ENCODE measurements at places on chromosomes 3 and 15. TPM values are rescaled to one million over a fixed set of nuclear protein-coding genes. Genes with fewer than 3 reads are reported as not detected.

GRCh38 chr3:188165596-188165995 is 11.6 kb downstream of the LPP start:
- no peak for DNase-seq

DNA sequence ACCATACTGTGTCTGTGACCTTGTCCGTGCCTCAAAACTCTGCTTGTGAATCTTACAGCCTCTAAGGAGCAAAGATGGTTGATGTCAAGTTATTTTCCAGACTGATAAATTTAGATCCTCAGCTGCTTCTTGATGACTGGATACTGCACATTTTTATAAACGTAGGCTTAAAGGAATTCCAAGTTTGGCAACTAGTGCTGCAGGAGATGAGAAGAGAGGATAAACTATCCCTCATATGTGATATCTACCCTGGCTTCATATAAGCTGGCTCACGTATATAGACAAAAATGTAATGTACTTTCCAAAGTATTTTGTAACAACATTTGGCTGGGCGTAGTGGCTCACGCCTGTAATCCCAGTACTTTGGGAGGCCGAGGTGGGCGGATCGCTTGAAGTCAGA is 89.6 kb downstream of the GMPS start:
- no peak for DNase-seq

- DNase-seq: no peak
Measured at GRCh38 chr15:31283043-31283442, 43.6 kb upstream of the KLF13 start.

DNA sequence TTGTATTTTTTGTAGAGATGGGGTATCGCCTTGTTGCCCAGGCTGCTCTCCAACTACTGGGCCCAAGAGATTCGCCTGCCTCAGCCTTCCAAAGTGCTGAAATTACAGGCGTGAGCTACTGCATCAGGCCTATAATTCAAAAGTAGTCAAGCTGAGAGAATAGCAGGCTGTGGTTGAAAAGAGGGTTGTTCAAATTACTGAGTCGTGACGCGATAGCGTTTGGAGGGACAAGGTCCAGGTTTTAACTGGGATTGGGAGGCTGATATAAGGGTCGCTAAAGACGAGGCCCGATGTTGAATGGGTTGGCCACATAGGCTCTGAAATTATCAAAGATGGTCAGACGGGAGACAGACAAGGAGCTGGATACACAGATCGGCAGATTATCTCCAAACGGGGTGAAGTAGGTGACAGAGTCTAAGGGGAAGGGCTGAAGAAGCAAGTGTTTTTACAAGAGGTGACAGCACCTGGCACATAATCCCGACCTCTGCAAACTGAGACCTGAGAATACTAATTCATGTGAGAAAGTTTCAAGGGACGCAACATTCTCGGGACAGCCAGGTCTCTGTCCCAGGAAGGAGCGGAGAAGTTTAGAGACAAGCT is 759 bp upstream of the ARID3B start:
- DNase-seq: no peak

Gene TF
- 5.8 TPM for total RNA-seq

- no peak for DNase-seq
Measured at GRCh38 chr3:57068437-57069089, 8.1 kb downstream of the SPATA12 start.

Gene EAF2
- total RNA-seq: 1.9 TPM

DNA sequence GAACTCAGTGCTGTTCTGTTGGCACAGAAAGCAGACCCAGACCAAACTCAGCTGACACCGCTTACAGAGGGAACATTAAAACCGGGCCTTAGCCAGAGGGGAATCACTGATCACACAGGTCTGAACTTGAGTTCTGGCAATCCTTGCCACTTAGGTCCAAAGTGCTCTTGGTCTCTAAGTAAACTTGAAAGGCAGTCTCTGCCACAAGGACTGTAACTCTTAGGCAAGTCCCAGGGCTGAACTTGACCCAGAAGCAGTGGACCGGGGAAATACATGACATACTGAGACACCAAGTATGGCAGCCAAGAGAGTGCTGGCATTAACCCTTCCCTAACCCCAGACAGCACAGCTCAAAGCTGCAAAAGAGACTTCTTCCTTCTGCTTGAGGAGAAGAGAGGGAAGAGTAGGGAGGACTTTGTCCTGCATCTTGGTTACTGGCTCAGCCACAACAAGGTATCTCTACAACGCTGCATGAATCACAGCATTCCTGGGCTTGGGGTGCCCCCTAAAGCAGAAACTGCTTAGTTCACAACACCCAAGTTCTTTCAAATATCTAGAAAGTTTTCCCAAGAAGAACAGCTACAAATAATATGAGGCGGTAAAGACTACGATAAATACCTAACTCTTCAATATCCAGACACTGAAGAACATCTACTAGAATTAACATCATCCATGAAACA is 32.5 kb downstream of the NAALADL2 start:
- DNase-seq: no peak

DNA sequence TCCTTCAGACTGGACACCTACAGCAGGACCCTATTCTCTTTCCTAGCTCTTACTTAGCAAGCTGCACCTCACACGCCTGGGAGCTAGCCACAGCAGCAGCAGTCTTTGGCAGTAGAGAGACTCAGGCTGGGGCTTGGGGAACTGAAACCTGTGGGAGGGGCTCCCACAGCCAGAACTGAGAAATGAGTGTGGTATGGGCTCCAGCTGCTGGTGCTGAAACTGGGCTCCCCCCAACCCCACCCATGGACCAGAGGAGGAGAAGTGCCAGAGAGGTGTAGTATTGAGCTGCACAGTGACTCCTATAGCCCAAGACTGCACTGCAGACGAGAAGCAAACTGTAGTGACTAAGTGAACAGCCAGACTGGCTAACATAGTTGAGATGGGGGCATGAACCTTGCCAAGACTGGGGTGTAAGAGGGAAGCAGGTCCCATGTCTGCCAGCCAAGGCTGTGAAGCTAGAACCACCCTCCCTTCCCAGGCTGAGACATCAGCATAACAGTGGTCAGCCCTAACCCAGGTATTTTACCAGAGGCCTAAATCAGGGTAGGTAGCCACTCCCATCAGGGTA is 62.5 kb downstream of the MYO5A start:
- no peak for DNase-seq

DNA sequence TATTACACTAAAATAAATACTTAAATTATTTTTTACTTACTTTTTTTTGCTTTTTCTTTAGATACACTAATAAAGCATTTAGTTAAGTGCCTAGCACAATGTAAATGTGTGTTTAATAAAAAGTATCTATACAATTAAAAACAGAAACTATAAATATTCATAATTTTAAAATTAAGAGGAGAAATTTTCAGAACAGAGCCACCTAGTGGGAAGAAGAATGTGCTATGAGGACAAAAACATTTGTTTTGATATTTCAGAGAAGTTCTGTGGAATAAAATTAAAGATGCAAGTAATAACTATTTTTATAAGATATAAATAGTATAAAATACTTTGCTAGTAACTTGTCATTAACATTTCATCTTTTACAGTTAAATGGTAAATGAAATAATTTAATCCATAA is 33.6 kb upstream of the PLSCR5 start:
- no peak for DNase-seq

DNA sequence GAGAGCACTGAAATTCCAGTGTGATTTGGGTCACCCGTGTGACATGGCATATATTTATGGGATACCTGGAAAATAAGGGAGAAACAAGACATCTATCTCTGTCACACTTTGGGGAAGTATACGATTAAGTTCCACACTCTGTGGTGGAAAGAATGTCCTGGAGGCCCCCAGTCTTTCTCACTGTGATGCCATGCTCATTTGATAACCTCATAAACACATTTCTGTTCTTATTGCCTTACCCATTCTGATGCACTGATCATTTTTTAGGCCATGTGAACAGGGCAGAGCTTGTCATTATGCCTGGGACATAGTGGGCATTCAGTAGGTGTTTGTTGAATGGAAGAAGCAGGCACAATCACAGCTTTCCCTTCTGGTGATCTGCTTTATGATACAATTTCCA is 349.4 kb upstream of the TPRG1 start:
- no peak for DNase-seq

DNA sequence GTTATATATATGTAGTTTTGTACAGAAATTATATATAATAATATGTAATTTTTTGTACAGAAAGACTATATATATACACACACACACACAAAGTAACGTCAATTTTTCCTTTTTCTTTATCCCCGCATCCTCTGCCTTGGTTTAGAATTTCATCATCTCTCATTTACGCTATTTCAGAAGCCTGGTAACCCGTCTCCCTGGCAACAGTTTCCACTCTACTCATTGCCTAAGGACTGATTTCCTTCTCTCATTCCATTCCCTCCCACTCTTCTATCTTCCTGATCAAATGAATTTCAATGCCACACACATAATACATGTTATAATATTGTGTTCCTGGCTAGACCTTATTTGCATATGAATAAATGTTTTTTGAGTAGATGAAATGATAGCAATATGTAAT is 47.8 kb upstream of the NDN start:
- no peak for DNase-seq

GRCh38 chr3:82054849-82055248 is 293.4 kb upstream of the GBE1 start:
- DNase-seq: no peak

GRCh38 chr3:21433751-21434150 is 317.3 kb downstream of the ZNF385D start:
- DNase-seq: no peak

Gene ADAMTSL3
- total RNA-seq: 9.8 TPM

- DNase-seq: no peak
Measured at GRCh38 chr3:107117922-107118536, 259.2 kb upstream of the CCDC54 start.

DNA sequence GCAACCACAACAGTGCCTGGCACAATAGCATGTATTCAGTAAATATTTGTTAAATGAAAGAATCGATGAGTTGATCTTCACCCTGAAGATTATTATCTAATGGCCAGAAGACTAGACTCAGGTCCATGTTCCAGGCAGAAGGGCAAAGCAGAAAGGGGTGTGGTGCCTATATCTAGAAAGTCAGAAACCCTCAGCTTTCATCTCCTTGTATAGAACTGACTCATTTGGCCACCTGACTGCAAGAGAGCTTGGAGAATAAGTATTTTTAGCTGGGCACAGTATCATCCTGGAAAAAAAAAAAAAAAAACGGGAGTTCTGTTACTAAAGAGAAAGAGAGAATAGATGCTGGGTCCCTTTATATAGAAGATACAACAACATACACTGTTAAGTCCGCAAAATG is 69.7 kb upstream of the SPRED1 start:
- no peak for DNase-seq

DNA sequence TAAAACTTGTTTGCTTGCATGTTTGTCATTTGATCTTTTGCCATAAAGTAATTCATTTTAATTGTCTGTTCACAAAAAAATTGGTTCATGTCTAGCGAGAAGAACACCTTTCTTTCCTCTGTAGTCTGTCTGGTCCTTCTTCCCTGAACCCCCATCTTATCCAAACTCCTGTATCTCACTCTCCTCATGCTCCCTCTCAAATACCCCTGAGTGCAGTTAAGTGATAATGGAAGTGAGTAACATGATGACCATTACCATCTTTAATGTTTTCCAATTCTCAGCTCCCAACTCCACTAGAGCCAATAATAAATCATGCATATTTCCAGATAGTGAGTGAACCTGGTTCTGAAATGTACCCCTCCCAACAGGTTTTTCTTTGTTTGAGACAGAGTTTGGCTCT is 14.2 kb upstream of the KCNMB3 start:
- no peak for DNase-seq

Gene DAZL
- not detected for total RNA-seq

Gene CD80
- 0.46 TPM for total RNA-seq

GRCh38 chr3:172181932-172182586 is 142.7 kb downstream of the FNDC3B start:
- no peak for DNase-seq

DNA sequence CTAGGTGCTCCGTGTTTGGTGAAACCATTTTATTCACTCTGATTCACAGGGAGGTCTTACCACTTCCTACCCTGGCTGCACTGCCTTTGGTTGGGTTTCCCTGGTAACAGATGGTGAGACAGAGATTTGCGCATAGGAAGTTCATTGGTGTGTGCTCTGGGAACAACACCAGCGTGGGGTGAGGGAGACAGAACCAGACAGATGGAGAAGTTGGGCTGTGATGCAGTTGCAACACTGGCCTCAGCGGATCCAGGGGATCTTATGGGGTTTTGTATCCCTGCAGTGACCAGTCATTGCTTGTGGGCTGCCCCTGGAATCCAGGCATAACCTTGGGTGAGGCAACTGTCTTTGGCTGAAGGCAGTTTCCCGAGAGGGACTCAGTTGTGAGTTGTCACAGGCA is 12.5 kb upstream of the IL16 start:
- no peak for DNase-seq

DNA sequence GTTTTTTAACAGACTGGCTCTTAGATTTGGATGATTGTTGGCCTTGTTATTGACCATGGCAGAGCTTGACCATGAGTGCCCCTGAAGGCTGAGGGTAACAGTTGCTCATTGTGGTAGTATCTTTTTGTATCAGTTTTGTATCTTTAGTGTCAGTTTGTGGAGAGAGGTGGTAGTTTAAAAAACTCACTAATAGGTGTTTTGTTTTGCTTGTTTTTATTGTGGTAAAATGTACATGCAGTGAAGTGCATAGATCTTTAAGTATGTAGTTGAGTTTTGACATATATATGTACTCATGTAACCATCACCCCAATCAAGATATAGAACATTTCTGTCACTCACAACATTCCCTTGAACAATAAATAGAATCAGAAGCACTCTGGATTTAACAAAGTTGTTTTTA is 9.8 kb downstream of the GMPS start:
- no peak for DNase-seq

DNA sequence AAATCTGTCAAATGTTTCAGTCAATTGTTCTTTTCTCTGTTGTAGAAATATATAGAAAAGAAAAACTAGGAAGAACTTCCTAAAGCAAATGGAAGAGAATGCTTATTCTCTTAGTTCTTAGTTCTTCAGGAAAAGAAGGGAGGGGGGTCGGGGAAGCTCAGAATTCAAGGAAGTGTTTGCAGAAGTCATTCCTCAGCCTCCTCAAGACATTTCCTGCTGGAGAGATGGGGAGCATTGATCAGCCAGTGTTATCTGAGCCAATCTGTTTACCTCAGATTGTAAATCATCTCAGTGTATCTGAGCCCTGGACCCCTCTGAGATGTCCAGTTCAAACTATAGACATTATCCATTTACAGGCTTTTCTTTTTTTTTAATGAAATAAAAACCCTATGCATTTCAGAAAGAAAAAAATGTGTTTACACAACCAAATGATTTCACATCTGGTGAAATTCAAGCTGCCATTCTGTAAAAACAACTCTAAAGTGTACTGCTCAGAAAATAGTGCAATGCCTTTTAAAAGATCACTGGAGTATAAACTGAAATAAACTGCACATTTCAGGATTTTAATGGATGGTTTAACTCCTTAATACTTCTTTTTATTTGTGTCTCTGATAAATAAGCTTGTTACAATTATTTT is 460.7 kb downstream of the ROBO1 start:
- DNase-seq: no peak

GRCh38 chr3:128426128-128426921 is 40.4 kb downstream of the DNAJB8 start:
- DNase-seq: peak; percentile 82

Gene MESP1
- 0.86 TPM for total RNA-seq

GRCh38 chr3:170638988-170639387 is 53.1 kb upstream of the SLC7A14 start:
- no peak for DNase-seq

- no peak for DNase-seq
Measured at GRCh38 chr3:107938143-107938542, 152.7 kb downstream of the CD47 start.

Gene HTR3E
- not detected for total RNA-seq

- no peak for DNase-seq
Measured at GRCh38 chr3:142912402-142913172, 23.7 kb upstream of the PCOLCE2 start.

GRCh38 chr3:99479768-99480167 is 158.6 kb upstream of the COL8A1 start:
- DNase-seq: no peak

Gene TRPM1
- total RNA-seq: not detected

Data from cardiac septum (tissue), 1 donor.